ENCODE measurements at places on chromosomes 4 and X. TPM values are rescaled to one million over a fixed set of nuclear protein-coding genes. Genes with fewer than 3 reads are reported as not detected.

DRP2 gene
- 0.16 TPM for total RNA-seq

KLB gene
- 0.13 TPM for total RNA-seq

MAGEC2 gene
- not detected for total RNA-seq

MMAA gene
- 2.3 TPM for total RNA-seq

NR0B1 gene
- 30.5 TPM for total RNA-seq

Measured in A549 treated with CpdA at 1 μM for 4 hours (cell line).